ENCODE measurements at places on chromosomes 4 and X.

DNA sequence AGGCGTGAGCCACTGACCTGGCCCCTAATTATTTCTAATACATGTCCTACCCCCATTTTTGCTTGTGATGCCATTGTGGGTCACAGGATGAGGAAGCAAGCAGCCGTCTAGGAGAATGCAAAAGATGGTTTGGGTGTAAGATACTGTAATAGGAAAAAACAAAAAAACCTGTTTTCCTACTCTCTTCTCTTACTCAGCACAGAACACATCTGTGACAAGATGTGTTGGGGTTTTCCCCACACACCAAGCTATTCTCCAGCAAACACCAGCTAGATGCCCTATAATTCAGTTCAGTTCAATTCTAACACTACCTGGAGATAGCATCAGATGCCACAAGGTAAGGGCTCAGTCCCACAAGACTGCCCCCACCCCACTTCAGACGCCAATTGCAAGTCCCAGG is 15.3 kb upstream of the HPRT1 start:
- DNase-seq = no peak

GRCh38 chrX:152913346-152913745 is 15.5 kb downstream of the ZNF185 start:
- DNase-seq = no peak

- DNase-seq = no peak
Measured at GRCh38 chrX:49249071-49249470, 13.8 kb downstream of the CCDC22 start.

DNA sequence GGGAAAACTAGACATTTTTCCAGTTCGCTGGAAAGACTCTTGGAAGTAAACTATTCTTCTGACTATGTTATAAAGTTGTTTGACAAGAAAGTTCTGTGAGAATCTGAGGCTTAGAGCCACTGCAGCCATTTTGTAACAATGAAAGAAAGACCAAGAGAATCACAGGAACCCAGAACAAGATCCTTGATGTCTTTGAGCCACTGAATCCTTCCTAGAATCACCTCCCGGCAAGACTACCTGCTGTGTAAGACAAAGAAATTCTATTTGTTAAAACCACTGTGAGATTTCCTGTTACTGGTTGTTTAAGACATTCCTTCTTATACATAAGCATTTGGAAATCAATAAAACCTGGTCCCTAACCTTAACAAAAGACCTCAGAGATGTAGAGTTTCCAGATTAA is 175.7 kb upstream of the RASGEF1B start:
- DNase-seq = no peak
